ENCODE measurements at places on chromosomes 13 and 19.

GRCh38 chr19:4474514-4475022, 2.5 kb downstream of the HDGFL2 start:
- DNase-seq: peak; percentile 72

- no peak for DNase-seq
These were observed 350.0 kb downstream of the ZNF536 start for GRCh38 chr19:30722186-30722585.

- no peak for DNase-seq
These were observed 4.6 kb downstream of the TM9SF2 start for GRCh38 chr13:99505814-99506269.

- peak; percentile 100 for DNase-seq
These were observed at the start of gene MCOLN1 for GRCh38 chr19:7522072-7522922. Gene MCOLN1 (plus strand): TSS chr19:7522624. CDS start chr19:7522751, 127 bp downstream.

GRCh38 chr19:3268326-3268725, 43.9 kb downstream of the CELF5 start:
- no peak for DNase-seq
